ENCODE measurements at places on chromosomes 1 and 21. TPM values are rescaled to one million over a fixed set of nuclear protein-coding genes. Genes with fewer than 3 reads are reported as not detected.

ZNF670 gene
- 0.56 TPM for total RNA-seq

DNA sequence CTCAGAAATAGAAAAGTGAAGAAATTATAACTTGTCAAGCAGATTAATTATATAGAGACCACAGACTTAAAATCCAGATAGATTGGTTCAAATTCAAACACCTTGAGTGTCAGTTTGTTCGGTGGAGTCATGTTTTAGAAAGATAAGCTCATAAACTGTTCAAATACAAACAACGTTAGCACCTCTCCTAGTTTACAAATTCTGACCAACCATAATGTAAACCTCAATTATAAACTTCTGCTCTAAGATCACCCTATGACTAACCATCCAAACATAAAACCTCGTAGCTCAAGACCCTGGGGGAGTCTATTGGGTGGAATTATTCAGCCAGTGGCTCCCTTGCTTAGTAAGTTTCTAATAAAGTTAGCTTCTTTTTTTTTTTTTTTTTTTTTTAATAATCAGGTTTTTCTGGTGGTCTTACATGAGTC is 12.4 kb downstream of the CBR1 start:
- H3K4me3 ChIP-seq, result no peak overlapping the region
- H3K27ac ChIP-seq, result no peak overlapping the region
- no peak for DNase-seq
- no peaks in the 10 kb centered on the region for H3K36me3 ChIP-seq
- H3K4me1 ChIP-seq, result peaks cover 10% of the 10 kb centered on the region

GRCh38 chr21:33984021-33984481 is 68.4 kb upstream of the ATP5PO start:
- no peak for DNase-seq
- no peaks in the 10 kb centered on the region for H3K4me1 ChIP-seq
- H3K27me3 ChIP-seq, result no peaks in the 10 kb centered on the region
- H3K4me3 ChIP-seq, result no peak overlapping the region
- H3K36me3 ChIP-seq, result no peaks in the 10 kb centered on the region

TTLL7 gene
- total RNA-seq, result not detected

DNA sequence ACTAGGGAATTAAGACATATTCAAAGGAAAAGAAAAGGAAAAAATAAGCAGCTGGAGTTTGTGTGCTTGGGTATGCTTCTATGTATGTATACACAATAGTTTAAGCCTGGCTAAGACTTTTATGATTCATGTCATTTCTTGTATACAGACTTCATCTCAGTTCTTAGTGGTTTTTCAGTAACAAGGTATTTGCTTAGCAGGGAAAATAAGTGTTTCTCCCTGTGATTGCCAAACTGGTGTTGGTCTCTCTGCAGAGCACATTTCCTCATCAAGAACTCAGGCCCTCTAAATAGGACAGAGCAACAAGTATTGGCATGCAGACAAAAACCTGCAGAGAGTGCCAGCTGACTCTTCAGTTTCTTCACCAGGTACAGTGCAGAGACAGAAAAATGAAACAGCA is 484.4 kb upstream of the ZRANB2 start:
- H3K4me3 ChIP-seq, result no peak overlapping the region
- no peaks in the 10 kb centered on the region for H3K27me3 ChIP-seq
- no peaks in the 10 kb centered on the region for H3K4me1 ChIP-seq
- DNase-seq, result no peak

DNA sequence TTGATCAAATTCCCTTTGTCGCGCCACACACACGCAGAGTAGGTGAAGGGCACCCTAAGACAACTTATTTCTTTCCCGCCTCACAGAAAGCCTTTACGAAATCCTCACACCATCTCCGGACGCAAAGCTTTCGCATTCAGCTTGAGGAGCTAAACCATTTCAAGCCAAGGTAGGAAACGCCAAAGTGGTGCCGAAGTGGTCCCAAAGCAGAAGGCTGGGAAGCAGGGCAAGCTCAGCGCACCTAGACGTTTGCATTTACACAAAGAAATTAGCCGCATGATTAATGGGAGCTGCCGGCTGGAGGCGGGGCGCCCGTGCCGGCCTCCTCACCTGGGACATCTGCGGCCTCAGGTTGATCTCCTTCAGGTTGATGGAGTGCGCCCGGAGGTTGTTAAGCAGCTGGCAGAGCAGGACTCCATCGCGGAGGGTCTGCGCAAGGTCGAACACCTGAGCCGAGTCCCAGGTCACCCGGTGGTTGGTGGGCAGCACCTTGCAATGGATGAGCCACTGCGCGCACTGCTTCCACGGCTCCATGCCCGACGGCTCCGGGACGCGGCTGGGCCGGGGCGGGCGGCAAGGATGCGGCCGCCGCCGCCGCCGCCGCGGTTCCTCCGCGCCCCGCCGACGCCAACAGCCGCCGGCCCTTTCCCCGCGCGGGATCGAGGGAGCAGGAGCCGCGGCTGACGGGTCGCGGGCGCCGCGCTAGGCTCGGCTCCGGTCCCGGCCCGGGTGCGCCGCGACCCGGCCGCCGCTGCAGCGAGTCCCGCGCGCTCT is 457 bp downstream of the VAV3 start:
- DNase-seq, result peak; percentile 42
- peak overlapping the region; percentile 67 for H3K27ac ChIP-seq

DNA sequence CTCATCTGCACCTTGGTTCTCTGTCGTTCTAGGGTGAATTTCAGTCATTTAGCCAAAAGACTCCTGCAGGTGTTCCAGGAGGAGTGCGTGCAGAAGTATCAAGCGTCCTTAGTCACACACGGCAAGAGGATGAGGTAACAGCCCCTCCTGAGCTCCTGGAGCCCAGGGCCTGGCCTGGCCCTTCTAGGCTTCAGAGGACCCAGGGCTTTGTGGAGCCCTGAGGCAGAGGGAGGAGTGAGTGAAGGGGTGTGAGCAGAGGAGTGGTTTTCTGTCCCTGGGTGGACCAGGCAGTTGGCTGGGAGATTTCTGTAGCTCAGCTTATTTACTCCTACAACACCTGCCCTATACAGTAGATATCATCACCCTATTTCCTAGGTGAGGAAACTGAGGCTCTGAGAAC is 15.7 kb upstream of the RASSF5 start:
- no peak overlapping the region for H3K4me3 ChIP-seq
- peaks cover 87% of the 10 kb centered on the region for H3K36me3 ChIP-seq
- DNase-seq, result no peak
- peak overlapping the region; percentile 9 for H3K27ac ChIP-seq
- H3K27me3 ChIP-seq, result no peaks in the 10 kb centered on the region

GPATCH4 gene
- 33.3 TPM for total RNA-seq

DNA sequence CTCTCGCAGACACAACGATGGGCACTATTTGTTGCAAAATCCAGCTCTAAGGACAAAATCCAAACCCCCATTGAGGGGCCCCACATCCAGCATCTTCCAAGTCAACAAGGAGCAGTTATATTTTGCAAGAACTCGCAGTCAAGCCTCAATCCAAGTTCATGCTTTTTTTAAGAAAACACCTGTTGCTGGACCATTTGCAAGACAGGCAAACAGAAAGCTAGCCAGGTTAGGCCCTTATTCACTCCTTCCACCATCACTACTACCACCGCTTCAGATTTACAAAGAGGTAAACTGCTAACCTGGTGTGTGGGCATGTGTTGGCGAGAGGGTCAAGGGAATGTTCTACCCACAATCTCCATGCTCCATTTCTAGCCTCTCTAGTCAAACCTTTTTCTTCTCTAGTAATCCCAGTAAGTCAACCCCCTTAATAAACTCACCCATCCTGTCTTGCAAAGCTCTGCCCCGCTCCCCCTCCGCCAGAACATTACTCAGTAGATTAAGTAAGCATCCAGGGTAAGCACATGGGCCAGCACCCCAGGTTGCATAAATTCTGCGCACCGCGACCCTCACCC is 703 bp downstream of the ERI3 start:
- peaks cover 11% of the 10 kb centered on the region for H3K4me1 ChIP-seq
- H3K27ac ChIP-seq, result peak overlapping the region; percentile 82
- no peaks in the 10 kb centered on the region for H3K27me3 ChIP-seq
- DNase-seq, result no peak
- H3K36me3 ChIP-seq, result no peaks in the 10 kb centered on the region
- H3K4me3 ChIP-seq, result peak overlapping the region; percentile 83

GRCh38 chr1:218139761-218140160 is 145.3 kb upstream of the RRP15 start:
- no peak overlapping the region for H3K4me3 ChIP-seq
- no peak overlapping the region for H3K27ac ChIP-seq
- no peak for DNase-seq
- no peaks in the 10 kb centered on the region for H3K4me1 ChIP-seq
- no peaks in the 10 kb centered on the region for H3K36me3 ChIP-seq

DNAJC28 gene
- not detected for total RNA-seq

GRCh38 chr1:21383785-21384401 is 56.0 kb upstream of the NBPF3 start:
- no peaks in the 10 kb centered on the region for H3K36me3 ChIP-seq
- no peaks in the 10 kb centered on the region for H3K4me1 ChIP-seq
- no peak overlapping the region for H3K27ac ChIP-seq
- H3K27me3 ChIP-seq, result no peaks in the 10 kb centered on the region

ATP6V0B gene
- total RNA-seq, result 58.6 TPM

- H3K36me3 ChIP-seq, result no peaks in the 10 kb centered on the region
- H3K4me3 ChIP-seq, result no peak overlapping the region
- peaks cover 12% of the 10 kb centered on the region for H3K4me1 ChIP-seq
- H3K27ac ChIP-seq, result no peak overlapping the region
- peaks cover 6% of the 10 kb centered on the region for H3K27me3 ChIP-seq
Observed at GRCh38 chr1:6485168-6486101, 6.0 kb downstream of the PLEKHG5 start.

- peak overlapping the region; percentile 60 for H3K27ac ChIP-seq
- H3K36me3 ChIP-seq, result no peaks in the 10 kb centered on the region
- H3K4me1 ChIP-seq, result peaks cover 39% of the 10 kb centered on the region
- H3K4me3 ChIP-seq, result peak overlapping the region; percentile 46
Observed at GRCh38 chr1:19390901-19391595, 78.9 kb downstream of the SLC66A1 start.

Measured in naive thymus-derived CD4-positive, alpha-beta T cell (primary cell).